ENCODE measurements at places on chromosomes 4 and X.

DNA sequence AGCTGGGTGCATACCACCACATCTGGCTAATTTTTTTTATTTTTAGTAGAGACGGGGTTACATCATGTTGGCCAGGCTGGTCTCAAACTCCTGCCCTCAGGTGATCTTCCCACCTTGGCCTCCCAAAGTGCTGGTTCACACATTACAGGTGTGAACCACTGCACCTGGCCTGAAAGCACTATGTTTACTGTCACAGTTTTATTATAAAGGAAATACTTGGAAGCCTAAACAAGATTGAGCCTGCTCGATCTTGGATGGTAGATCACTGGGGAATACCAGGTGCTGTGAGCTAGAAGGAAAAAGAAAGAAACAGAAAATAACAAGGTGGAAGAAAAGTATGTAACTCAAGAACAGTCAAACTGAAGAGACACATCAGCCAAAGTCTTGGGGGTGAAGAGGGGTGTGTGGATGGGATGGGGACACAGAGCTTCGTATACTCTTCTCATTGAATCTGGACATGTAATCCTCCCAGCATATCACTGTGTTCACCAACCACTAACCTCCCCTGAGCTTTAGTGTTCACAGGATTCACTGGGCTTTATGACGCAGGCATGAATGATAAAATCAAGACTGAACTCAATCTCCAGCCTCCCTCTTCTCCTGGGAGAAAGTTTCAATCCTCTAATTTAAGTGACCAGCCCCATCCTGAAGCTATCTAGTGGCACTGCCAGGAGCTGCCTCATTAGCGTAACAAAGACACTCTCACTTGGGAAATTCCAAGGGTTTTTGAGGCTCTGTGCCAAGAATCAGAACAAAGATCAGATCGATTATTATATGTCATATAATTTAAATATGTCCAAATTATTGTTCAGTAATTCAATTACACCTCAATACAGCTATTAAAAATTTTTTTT is 40.9 kb downstream of the PDS5A start:
- no peak for DNase-seq

- DNase-seq, result no peak
Measured at GRCh38 chrX:85569686-85570085, 190.2 kb upstream of the POF1B start.

- no peak for DNase-seq
Measured at GRCh38 chr4:32706893-32707292, 1986.7 kb downstream of the PCDH7 start.

- no peak for DNase-seq
Measured at GRCh38 chr4:95141361-95141760, 383.6 kb downstream of the BMPR1B start.

DNA sequence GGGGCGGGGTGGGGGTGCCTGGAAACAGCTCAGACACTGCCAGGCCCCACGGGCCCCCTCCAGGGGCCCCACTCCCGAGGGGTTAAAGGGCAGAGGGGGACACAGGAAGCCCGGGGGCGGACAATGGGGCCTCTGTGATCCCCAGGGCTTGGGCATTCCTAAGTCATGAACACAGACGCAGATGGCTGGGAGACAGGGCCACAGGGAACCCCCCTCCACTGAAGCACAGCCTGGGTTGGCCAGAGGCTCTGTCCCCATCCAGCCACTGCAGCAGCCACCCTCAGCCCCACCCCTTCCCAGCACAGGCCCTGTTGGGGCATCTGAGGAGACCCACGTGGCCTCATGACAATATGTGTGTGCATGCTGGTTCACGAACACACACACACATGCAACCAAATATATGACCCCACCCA is 3.9 kb downstream of the L1CAM start:
- DNase-seq, result no peak

DNA sequence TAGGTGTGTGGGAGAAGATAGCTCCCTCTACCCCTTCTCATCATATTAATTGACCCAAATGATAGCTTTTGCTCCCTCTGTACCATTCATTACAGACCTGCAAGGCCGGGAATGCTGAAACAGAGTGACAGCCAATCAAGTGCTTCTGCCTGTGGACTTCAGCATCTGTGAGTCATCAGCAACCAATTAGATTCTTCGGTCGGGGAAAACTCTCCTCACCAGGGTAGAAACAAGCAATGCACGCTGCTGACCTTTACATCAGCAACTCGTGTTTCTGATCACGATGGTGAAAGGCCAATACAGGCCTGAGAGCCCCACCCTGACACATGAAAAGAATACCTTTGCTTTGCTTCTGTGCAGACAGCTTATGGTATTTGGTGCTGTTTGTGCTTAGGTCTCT is 347.2 kb upstream of the DDX53 start:
- DNase-seq, result no peak

GRCh38 chr4:52102587-52102986 is 51.5 kb downstream of the SPATA18 start:
- DNase-seq, result no peak

GRCh38 chrX:9501362-9501761 is 36.5 kb downstream of the TBL1X start:
- no peak for DNase-seq

GRCh38 chr4:177119021-177119471 is 190.6 kb upstream of the NEIL3 start:
- no peak for DNase-seq

DNA sequence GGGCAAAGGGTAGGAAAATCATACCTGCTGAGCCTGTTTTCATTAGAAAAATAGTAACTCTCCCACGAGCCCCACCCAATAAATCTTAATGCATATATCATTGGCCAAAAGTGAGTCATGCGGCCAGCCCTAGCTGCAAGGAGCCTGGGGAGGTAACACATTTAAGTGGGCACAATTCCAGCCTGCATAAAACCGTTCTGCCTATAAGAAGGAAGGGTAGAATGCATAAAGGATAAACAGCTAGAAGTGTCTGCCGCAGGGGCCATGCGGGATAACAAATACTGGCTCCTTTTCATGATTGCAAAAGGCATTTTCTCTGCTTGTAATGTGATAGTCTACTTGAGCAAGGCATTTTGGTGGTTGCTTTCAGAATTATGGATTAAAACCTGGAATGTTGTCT is 37.1 kb downstream of the EFHC2 start:
- DNase-seq, result no peak

- no peak for DNase-seq
Measured at GRCh38 chr4:188903986-188904385, 764.7 kb downstream of the TRIML1 start.

DNA sequence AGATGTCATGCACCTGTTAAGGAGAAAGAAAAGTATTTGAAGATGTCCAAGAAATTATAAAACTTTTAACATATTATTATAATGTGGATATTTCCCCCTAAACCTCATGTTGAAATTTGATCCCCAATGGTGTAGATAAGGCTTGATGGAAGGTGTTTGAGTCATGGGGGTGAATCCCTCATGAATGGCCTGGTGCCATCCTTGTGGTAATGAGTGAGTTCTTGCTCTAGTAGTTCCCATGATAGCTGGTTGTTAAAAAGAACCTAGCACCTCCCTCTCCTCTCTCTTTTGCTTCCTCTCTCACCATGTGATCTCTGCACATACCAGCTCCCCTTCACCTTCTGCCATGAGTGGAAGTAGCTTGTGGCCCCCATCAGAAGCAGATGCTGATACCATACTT is 176.6 kb upstream of the NR3C2 start:
- DNase-seq, result no peak

GRCh38 chr4:60201052-60201673 is 999.0 kb upstream of the ADGRL3 start:
- DNase-seq, result no peak

- no peak for DNase-seq
Measured at GRCh38 chrX:23855569-23855968, 52.2 kb downstream of the APOO start.

GRCh38 chrX:36480441-36480990 is 527.6 kb upstream of the FAM47C start:
- DNase-seq, result no peak

Data from stimulated activated CD8-positive, alpha-beta memory T cell treated with anti-CD3 and anti-CD28 coated beads, Interleukin-2, amount 100 ng/mL, for 1 hour (primary cell).